ENCODE measurements at places on chromosomes 1 and 21.

GRCh38 chr1:206797534-206798383, 25.5 kb upstream of the IL10 start:
- no peak for DNase-seq

- no peak for DNase-seq
Observed at GRCh38 chr1:216306830-216307229, 116.4 kb downstream of the USH2A start.

DNA sequence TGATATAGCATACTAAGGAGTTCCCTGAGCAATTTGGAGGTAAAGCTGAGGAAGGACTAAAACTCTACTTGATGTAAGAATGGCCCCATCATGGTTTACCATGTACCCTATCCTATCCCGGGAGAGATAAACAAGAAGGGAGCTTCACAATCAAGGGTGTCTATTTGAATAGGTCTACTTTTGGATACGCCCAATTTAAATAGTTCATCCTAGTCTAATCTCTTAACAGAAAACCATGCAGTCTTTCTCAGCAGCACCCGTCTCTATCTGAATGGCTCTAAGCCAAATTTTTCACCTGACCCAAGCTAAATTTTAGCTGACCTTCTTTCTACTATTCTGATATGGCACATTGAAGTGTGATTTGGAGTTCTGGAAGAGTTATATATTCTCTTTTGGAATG, 122.0 kb downstream of the TNNI3K start:
- no peak for DNase-seq

- DNase-seq = no peak
Observed at GRCh38 chr1:246153796-246154212, 353.3 kb downstream of the SMYD3 start.

- DNase-seq = no peak
Observed at GRCh38 chr1:92030656-92031107, 897 bp downstream of the EPHX4 start.

GRCh38 chr1:109479311-109479710, 4.4 kb upstream of the ATXN7L2 start:
- DNase-seq = no peak

DNA sequence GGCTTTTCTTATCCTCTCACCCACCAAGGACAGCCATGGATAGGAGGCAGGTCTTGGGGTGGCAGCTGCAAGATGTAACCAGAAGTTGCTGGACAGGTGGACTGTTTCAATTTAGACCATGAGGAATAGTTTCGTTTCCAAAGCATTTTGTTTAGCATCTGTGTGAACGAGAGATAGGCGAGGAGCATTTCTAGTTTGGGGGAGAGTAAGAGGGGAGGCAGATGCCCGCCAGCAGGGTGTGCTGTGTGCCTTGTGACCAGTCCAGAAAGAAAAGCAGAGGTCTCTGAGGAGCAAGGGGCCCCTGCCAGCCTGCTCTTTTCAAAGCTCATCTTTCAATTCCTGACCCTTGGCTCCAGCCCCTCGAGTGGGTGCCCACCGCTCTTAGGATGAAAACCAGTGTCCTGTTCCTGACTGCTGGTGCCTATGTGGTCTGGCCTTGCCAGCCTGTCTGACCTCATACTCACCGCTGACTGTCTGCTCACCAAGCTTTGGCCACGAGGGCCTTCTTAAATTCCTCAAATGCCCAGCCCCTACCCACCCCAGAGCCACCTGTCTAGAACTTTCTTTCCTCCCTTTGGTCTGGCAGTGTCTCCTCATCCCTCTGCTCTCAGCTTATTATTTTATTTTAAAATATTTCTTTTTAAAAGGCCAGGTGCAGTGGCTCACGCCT, 8.5 kb downstream of the SERINC2 start:
- no peak for DNase-seq

- no peak for DNase-seq
Observed at GRCh38 chr1:86233403-86233802, 76.8 kb upstream of the COL24A1 start.

- DNase-seq = no peak
Observed at GRCh38 chr1:13642306-13643004, 57.5 kb upstream of the PRDM2 start.

- no peak for DNase-seq
Observed at GRCh38 chr1:39490596-39491145, 765 bp upstream of the BMP8A start.

DNA sequence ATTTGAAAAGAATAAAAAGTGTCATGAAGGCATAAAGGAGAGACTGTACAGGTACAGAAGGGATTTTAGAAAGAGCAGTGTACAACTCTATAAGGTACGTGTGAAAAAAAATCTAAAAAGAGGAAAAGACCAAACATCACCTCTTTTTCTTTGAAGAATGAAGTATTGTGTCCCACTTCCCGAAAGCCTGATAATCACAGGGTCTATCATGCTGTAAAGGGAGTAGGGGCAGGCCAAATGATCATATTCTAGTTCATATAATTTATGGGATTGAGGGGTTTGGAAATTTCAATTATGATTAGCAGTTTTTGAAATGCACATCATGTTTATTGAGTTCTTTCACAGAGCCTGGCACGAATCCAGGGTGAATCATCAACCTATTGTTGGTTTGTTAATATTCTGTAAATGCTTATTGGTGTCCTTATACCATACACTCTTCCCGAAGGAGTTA, 910 bp upstream of the RERE start:
- DNase-seq = no peak

DNA sequence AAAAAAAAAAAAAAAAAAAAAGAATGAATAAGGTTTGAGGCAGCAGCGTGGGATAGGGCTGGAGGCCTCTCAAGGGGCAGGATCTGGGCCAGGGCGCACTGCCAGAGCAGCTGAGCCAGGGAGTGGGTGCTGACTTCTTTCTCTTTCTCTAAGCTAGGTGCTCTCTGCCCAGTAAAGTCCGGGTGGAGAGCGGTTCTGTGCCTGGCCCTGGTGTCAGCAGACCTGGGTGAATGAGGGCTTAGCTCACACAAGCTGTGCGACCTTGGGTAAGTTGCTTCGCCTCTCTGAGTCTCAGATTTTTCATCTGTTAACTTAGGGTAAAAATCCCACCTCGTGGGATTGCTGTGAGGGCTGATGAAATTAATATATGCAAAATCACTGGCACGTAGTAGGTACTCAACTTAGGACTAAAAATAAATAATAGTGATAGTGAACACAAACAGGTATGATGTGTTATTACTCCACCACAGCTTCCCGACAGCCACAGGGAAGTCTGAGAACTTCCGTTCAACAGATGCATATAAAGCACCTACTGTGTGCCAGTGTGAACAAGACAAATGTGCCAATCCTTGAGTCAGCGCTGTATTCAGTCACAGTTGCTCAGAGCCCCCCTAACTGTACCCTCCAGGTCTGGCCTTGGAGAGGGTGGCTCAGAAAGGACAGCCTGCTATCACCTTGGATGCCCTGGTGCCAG, 2.0 kb upstream of the FAM131C start:
- DNase-seq = no peak

GRCh38 chr1:152029144-152029928, 7.5 kb downstream of the S100A11 start:
- no peak for DNase-seq

DNA sequence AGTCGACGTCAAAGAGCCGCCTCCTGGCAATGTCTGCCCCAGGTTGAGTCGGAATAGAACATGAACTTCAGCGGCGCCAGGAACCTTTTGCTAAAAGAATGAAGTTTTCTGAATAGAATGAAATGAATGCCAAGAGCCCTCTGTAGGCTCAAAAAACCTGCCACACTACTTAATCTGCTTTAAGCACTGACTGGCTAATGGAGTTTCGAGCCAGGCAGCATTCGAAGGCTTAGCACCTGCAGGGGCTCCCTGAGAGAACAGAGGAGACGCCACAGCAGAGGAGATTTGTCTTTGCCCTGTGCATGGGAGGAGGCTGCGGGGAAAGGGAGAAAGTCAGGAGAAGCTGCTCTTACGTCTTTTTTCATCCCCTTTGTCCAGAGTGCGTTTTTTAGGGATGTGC, 641.7 kb downstream of the AJAP1 start:
- DNase-seq = no peak
